ENCODE measurements at places on chromosomes 7 and 10.

GRCh38 chr10:77164616-77165311 is 472.8 kb downstream of the KCNMA1 start:
- DNase-seq: no peak

DNA sequence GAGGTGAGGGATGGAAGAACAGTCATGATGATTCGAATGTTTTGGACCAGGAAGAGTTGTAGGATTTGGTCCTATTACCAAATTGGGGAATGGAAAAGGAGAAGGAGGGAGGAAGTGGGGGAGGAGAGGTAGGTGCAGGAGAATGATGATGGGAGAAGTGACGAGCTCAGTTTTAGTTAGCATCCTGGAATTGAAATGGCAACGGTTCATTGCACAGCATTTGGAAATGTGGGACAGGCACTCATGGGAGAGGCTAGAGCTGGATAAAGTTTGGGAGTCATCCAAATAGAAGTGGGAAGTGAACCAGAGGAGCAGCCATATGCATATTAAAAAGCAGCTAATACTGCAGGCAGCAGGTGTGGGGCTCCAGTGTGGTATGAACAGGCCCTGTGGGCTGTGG is 253.6 kb downstream of the SORCS3 start:
- no peak for DNase-seq

GRCh38 chr10:130931256-130931655 is 380.3 kb downstream of the TCERG1L start:
- no peak for DNase-seq

- DNase-seq: no peak
Measured at GRCh38 chr7:111357691-111358090, 204.6 kb downstream of the IMMP2L start.

DNA sequence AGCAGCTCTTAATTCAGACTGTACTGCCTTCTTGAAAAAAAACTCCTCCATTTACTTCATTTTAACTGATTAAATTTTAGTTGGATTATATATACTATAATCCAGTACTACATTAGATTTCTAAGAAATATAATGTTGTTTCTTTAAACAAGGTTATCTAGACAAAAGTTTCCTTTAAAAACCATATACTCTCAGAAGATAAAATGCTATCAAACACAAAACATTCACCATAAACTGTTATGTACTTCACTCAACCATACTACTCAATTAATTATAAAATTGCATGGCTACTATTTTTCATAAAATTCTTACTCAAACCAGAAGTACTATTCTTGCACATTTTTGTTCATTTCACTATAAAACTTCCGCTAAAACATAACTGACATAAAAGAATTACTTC is 12.7 kb downstream of the GPR22 start:
- no peak for DNase-seq

Data from mesenteric fat pad (tissue), 1 donor.